Stimulated activated CD4-positive, alpha-beta T cell treated with anti-CD3 and anti-CD28 coated beads, Interleukin-1b, Interleukin-23, amount 100 ng/mL, for 4 hours (primary cell): ENCODE measurements at places on chromosomes 6 and 20.

GRCh38 chr6:125445054-125445453, 143.3 kb upstream of the HDDC2 start:
- DNase-seq = no peak

DNA sequence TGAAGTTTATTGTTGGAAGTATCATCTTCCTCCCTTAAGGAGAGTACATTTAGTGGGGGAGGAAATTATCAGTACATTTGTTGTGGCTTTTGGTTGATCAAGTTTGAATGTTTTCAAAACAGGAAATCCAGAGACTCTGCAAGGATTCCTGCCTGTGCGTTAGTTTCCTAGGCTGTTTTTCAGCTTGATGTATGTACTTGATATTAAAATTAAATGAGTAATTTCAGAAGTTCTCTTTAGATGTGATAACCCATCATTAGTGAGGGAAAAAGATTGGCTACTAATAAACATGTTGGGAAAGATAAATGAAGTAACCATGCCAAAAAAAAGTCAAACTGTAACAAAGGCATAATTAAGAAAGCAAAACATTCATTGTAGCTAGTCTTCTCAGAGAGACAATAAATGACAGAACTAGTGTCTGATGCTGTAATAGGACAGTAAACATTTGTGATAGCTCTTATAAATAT, 88.0 kb upstream of the TULP1 start:
- DNase-seq = no peak

DNA sequence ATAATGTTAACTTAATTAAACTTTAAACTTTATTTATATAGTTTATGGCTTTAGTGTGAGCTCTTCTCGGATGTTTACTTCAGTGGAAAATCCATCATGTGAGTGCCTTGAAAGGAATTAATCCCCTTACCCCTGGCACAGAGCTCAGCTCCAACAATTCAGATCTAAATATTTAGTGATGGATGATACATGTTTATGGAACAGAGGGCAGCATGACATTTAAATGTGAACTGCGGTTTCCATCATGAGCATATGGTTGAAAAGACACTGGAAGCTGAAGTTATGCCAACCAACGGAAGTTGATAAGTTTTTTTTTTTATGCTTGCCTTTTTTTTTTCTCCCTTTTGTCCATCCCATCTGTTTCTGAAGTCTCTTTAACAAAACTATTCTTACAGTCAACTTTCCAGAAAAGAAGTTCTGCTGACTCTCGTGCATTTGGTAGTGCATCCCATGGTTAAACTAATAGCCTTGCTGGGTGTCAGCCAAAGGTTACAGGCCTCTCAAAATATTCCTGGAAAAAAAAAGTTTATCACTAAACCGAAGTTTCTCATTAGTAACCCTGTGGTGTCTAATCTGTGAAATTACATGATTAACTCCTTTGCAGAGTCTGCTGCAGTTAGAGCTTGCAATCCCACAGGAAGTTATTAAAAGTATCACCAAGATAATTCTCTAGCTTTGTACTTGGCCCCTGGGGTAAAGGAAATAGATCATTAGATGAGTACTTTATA, 243.9 kb upstream of the TCF21 start:
- no peak for DNase-seq

DNA sequence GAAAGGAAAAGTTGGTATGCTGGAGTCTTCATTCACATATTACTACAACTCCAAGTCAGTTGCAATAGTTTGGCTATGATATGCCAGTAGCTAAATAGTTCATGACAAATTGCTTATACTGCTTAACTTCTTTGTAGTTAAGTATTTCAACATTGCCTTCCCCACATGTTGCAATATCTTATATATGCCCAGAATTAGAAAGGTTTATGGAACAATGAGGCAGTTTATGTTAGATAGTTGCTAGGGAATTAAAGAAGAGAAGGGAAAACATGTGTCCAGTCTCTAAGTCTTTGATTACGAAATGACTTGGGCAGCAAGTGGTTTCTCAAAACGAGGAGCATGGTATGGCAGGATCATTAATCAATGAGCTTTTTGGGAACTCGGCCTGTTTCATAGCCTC, 145.8 kb downstream of the PLCB4 start:
- no peak for DNase-seq
